ENCODE measurements at places on chromosomes 1 and 21.

DNA sequence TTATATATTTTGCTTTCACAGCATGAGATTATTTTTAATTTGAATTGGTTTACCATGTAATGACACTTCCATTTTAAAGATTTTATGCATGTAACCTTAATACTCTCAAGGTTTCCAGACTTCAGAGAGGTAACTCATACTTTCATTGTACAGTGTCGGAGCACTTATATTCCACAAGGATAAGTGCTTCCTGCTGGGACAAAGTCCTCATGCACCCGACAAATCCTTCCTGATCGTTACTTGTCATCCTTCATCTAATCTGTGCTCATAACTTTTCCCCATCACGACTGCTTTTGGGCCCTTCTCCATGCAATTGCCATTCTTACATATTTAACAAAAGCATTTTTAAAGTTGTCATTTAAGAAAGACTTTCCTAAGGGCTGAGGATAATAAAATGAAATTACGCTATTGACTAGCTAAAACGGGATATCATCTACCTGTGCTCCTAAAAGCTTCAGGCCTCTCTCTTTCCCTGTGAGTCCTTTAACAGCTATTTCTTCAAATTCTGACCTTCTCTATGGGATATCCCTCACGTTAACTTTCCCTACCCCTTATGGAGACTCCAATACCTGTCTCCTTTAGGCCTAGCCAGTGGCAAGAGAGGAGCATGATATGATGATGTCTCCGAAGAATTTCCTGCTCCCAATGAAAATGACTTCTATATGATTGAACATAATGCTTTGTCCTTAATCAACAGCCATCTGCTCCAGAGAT, 59.3 kb downstream of the NCAM2 start:
- DNase-seq = no peak

- DNase-seq = no peak
Observed at GRCh38 chr1:224780736-224781135, 148.7 kb upstream of the DNAH14 start.

DNA sequence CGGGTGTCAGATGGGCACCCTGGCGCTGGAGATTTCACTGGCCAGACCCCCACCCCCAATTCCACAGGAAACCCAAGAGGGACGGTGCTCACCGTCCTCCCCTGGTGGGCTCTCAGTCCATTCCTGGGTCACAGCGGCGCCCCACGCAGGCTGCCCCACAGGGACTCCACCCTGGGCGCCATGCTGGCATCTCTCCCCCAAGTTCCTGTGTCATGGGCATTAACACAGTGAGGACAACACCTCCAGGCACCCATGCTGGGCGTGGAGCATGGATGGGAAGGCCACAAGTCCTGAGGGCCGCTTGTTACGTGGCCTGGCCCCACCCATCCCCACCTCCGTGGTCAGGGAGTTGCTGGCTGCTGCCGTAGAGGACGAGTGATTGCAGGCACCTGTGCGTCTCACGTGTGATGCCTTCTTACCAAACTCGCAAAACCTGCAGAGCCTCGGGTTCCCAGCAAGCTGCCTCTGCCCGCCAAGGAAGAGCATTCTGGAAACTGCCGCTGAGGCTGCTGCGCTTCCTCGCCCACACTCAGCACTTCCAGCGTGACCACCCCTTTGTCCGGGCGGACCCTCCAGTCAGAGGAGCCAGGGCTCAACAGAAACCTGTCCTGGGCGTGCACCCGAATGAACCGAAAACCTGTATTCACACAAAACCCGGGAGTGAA, 60.3 kb downstream of the SLX9 start:
- no peak for DNase-seq

- no peak for DNase-seq
Observed at GRCh38 chr1:191970116-191970515, 188.1 kb upstream of the RGS18 start.

GRCh38 chr1:174954671-174955669, 44.8 kb upstream of the CACYBP start:
- DNase-seq = peak; percentile 68

DNA sequence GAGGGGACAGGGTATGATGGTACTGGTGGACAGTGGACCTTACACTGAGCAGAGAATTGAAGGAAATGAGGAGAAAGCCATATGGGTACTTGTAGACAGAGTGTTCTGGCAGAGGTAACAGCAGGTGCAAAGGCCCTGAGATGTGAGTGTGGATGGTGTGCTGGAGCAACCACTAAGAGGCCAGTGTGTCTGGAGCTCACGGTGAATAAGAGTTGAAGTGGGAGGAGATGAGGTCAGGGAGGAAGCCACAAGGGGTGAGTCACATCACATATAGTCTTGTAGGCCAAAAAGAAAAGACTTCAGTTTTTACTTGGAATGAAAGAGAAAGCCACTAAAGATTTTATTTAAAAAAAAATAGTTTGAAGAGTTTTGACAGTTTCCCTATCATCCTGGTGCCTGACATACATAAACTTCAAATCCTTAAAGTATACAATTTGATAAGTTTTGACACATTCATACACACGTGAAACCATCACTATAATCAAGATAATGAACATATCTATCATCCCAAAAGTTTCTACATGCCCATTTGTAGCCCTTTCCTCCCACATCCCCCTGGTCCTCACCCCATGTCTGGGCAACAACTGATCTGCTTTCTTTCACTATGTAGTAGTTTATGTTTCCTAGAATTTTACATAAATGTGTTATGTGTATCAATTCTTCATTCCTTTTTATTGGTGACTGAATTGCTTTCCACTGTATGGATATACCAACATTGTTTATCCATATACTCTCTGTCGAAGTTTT, 148.4 kb downstream of the GPATCH2 start:
- no peak for DNase-seq

All from NCI-H2081 (cell line).